ENCODE measurements at places on chromosomes 5 and 9.

DNA sequence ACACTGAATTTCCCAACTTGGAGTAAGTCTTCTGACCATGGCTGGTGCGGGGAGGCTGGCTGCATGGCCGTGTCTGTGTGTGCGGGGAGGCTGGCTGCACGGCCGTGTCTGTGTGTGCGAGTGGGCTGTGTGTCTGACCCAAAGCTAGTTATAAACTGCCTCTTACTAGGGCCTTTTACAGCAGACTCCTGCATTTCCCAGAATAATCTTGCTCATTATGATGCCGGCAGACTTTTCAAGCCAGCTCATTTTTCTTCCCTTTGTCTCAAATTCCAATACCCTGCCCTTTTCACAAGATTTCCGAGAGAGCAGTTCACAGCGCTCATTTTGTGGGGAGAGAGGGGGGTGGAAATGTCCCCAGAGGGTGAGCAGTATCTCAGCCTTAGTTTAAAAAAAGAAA lies 470.7 kb upstream of the BRINP1 start:
- no peak for DNase-seq

- no peak for DNase-seq
These were observed 284.4 kb downstream of the KDM4C start for GRCh38 chr9:7042124-7042523.

DNA sequence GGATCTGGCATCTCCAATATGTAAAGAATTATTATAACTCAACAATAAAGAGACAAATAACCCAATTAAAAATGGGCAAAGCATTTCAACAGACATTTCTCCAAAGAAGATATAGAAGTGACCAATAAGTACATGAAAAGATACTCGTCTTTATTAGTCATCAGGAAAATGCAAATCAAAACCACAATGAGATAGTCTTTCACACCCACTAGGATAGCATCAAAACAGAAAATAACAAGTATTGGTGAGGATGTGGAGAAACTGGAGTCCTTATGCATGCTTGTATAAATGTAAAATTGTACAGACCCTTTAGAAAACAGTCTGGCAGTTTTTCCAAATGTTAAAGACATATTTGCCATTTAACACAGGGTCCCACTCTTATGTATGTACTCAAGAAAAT lies 39.1 kb upstream of the ITGA1 start:
- no peak for DNase-seq

DNA sequence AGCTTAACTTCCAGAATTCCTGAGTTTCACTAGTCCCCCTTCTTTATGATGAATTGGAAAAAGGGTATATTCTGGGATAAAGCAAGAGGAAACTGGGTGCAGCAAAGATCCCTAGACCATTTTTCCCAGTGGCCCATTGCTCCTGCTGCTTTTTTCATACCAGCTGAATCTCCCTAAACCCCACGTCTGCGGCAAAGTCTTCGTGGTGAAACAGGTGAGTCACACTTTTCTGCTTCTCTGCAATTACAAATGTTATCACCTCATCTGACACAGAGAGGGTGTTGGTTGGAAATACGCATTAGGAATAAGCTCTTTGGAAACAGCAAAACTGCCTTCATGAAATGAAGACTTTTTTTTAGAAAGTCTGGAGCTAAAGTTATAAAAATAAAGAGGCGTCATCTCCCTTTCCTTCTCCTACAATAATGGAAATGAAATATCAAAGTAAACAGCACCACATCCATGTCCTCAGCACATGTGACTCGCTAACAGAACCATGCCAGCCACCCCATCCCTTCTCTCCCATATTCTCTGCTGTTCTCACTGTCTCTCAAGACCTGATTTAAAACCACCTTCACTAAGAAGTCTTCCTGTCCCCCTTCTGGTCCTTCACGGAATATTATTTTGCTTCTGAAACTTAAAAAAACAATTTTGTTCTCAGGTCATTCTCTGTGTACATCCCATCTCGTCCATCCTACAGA lies 39.5 kb upstream of the GLRX start:
- DNase-seq: no peak

- DNase-seq: peak; percentile 40
These were observed 14.5 kb downstream of the SH2D3C start for GRCh38 chr9:127763918-127764384.

GRCh38 chr5:143350751-143351602 lies 52.5 kb downstream of the NR3C1 start:
- DNase-seq: no peak

DNA sequence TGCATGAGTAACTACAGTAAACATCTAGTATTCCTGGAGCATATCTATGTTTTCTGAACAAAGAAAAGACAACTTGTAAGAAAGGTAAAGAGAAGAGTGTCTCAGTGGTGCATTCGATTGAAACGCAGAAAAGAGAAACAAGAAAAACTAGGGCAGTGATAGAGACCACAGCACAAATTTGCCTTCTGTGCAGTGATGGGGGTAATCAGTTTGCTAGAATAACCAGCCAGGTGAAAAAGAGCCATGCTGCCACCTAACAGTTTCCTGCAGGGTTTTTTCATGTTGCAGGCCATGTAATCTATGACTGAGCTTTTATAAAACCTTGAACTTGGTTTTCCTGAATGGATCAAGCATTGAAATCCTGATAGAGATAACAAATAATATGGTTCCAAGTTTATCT lies 198.4 kb upstream of the MEF2C start:
- no peak for DNase-seq

DNA sequence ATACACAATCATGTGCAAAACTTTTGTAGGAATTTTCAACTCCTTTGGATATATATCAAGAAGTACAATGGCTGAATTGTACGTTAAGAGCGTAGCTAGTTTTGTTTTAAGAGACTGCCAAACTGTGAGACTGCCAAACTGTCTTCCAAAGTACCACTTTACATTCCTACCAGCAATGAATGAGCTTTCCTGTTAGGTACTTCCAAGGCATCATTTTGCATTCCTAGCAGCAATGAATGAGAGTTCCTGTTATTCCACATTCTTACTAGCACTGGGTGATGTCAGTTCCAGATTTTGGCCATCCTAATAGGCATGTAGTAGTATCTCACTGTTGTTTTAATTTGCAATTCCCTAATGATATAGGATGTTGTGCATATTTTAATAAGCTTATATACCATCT lies 219.3 kb downstream of the KCNN2 start:
- no peak for DNase-seq

GRCh38 chr9:117662651-117663050 lies 41.6 kb upstream of the TLR4 start:
- no peak for DNase-seq

- DNase-seq: no peak
These were observed 438.6 kb downstream of the AGTPBP1 start for GRCh38 chr9:85302938-85303756.
